A549 treated with Hydrocortisone at 1 μM for 4 hours (cell line): ENCODE measurements at places on chromosomes 6 and 20. TPM values are rescaled to one million over a fixed set of nuclear protein-coding genes. Genes with fewer than 3 reads are reported as not detected.

The RNF114 gene
- 58.1 to 62.1 TPM (median 59.1 TPM) in 5 replicates for total RNA-seq

The ULBP1 gene
- 0.77 to 0.89 TPM (median 0.83 TPM) in 5 replicates for total RNA-seq

The TTK gene
- total RNA-seq, result 15.9 to 23.6 TPM (median 18.1 TPM) in 5 replicates

The CST1 gene
- 0.67 to 1.7 TPM (median 0.98 TPM) in 5 replicates for total RNA-seq

The FGD2 gene
- 0.03 TPM in 1 of 5 replicates, not detected in the others for total RNA-seq

The LY6G6D gene
- total RNA-seq, result not detected in 5 replicates

The GJA10 gene
- not detected in 5 replicates for total RNA-seq

The MLIP gene
- total RNA-seq, result not detected in 5 replicates

The CDSN gene
- total RNA-seq, result 0.05 to 0.07 TPM in 2 of 5 replicates, not detected in the others

The SLC16A10 gene
- 0.29 to 0.70 TPM (median 0.53 TPM) in 5 replicates for total RNA-seq

The EFHC1 gene
- total RNA-seq, result 10.3 to 12.7 TPM (median 11.3 TPM) in 5 replicates

The FAM50B gene
- total RNA-seq, result 4.9 to 6.3 TPM (median 6.0 TPM) in 5 replicates

The C6orf58 gene
- total RNA-seq, result 0.12 to 0.18 TPM (median 0.18 TPM) in 3 of 5 replicates, not detected in the others
